ENCODE measurements at places on chromosomes 7 and 10.

DNA sequence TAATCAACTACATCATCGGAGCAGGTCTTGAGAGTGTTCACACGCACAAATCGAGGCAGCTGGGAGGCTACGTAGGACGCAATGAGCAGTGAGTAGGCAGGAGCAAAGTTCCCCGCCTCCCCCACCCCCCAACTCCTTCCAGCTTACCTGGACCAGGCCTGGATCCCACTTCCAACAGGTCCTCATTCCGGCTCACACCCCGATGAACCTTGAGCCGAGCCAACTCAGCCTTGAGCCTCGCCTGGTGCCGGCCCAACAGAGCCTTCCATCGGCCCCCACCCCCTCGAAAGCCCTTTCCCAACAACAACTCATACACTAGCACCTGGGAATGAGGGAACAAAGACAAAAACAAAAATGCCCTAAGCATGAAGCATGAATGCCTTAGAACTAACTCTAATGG, 1.2 kb downstream of the NSUN5 start:
- no peak for DNase-seq

GRCh38 chr7:1463676-1464223, 4.5 kb upstream of the MICALL2 start:
- no peak for DNase-seq

- no peak for DNase-seq
Measured at GRCh38 chr10:102682416-102682815, 31.8 kb downstream of the ARL3 start.

DNA sequence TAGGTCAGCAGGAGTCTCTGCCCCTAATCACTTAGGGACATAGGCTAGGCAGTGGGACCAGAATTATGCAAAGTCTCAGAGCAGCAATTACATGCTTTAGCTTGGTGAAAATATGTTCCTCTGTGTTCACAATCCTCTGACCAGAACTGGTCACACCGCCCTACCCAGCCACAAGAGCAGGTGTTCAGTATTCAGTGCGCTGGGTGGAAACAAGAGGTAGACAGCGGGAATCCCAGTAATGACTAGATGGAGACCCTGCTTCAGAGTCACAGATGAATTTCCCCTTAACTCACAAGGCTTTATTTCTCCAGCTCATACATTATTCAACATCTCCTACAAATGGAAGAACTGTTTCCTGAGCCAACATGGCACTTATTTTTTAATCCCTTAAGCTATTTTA, 763.7 kb upstream of the POM121L12 start:
- DNase-seq: no peak

GRCh38 chr7:55690-56248, 136.6 kb upstream of the FAM20C start:
- no peak for DNase-seq

- no peak for DNase-seq
Measured at GRCh38 chr10:44907556-44907955, 3.6 kb upstream of the TMEM72 start.

Measured in activated T-cell treated with anti-CD3 and anti-CD28 coated beads, Interleukin-2, amount 50 U/mL, for 4 hours (primary cell).